ENCODE measurements at places on chromosomes 16 and 17. TPM values are rescaled to one million over a fixed set of nuclear protein-coding genes. Genes with fewer than 3 reads are reported as not detected.
A peak's percentile ranks its signal among the peaks of the same experiment; 100 is the strongest.

DNA sequence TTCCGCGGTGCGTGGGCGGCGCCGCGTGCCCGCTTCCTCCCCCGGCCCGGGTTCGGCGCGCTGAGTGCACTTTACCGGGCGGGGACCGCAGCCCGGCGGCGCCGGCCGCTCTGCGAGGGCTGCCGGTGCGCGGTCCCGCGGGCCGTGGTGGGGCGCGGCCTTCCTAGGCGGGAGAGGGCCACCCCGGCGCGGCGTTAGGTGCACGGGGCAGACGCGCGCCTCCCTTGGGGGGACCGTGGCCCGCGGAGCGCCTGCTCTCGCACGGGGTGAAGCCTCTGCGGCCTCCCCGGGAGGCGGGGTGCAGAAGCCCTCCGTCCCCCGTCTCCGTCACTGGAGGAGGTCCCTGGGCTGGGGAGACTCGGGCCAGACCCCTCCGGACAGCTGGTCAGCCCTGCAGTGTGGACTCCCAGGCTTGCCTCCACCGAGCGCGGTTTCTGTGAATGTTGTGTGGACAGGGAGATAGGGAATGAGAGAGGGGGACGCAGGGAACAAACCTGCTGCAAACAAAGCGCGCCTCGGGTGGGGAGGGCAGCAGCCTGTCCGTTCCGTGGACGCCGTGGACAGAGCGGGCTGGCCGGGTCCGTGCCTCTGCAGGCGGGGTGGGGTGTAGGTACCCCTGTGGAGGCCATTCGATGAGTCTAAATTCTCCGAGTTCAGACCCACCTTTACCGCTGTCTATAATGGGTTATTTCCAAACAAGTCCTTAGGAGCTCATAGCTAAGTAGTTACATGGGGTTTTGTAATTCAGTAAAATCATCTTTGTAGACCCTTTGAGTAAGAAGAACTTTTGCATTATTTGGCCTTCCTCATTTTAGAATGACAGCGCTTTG lies 721 bp downstream of the TBCD start:
- peak; percentile 55 for DNase-seq

- DNase-seq, result no peak
Observed at GRCh38 chr17:65941356-65941899, 250.5 kb downstream of the CEP112 start.

GRCh38 chr17:8108972-8109660 lies 9.2 kb downstream of the ALOXE3 start:
- no peak for DNase-seq

DNA sequence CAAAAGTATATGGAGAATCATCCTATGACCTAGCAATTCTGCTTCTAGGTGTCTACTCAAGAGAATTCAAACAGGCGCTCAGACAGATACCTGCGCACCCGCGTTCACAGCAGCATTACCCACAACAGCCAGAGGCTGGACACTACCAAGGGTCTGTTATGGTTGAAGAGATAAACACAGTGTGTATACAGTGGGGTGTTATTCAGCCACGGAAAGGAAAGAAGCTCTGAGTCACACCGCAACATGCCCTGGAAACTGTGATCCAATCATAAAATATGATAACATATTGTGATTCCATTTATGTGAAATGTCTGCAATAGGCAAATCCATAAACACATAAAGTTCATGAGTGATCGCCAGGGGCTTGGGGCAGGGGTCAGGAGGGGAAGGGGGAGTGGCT lies 18.0 kb upstream of the JPH3 start:
- no peak for DNase-seq

The NTN3 gene
- total RNA-seq, result not detected

DNA sequence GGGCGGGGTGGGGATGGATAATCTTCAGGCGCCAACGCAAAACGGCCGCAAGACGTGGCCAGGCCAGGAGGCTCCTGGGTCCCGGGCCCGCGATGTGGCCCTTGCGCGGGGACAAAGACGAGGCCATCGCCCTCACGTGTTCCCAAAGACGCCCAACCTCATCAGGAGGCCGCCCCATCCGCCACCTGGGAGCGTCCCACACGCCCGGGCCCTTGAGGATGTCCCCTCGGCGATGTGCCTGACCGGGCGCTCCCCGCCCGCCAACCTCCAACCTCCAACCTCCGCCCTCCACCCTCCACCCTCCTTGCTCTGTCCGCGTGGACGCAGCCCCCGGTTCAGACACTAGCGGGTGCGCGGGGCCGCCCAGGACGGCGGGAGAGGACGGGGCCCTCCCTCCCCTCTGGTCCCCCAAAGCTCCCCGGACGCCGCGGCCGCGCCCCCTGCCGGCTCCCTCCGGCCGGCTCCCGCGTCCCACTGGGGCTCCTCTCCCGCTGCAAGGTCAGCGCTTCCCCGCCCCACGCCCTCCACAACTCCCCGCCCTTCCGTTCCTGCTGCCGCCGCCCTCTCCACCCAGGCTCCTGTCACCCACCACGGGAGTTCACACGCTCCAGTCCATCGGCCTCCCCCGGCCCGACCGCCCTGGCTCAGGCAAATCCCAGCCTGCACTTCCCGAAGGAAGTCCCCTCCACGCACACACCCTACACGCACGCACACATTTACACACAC lies 250.8 kb upstream of the RPL38 start:
- no peak for DNase-seq

All from activated CD8-positive, alpha-beta memory T cell treated with anti-CD3 and anti-CD28 coated beads, Interleukin-2, amount 10 ng/mL, durations not matched to agents 7 days and 5 days (primary cell).